NCI-H1694 (cell line): ENCODE measurements at places on chromosomes 5 and 9.

- no peak for DNase-seq
Measured at GRCh38 chr5:7930011-7930410, 61.1 kb downstream of the MTRR start.

- DNase-seq = no peak
Measured at GRCh38 chr9:135692410-135692809, 6.9 kb downstream of the SOHLH1 start.

GRCh38 chr5:16740811-16741392, 124.1 kb upstream of the RETREG1 start:
- no peak for DNase-seq

- no peak for DNase-seq
Measured at GRCh38 chr5:103434057-103434456, 128.5 kb downstream of the NUDT12 start.

- no peak for DNase-seq
Measured at GRCh38 chr5:72440207-72440638, 67.0 kb downstream of the ZNF366 start.

DNA sequence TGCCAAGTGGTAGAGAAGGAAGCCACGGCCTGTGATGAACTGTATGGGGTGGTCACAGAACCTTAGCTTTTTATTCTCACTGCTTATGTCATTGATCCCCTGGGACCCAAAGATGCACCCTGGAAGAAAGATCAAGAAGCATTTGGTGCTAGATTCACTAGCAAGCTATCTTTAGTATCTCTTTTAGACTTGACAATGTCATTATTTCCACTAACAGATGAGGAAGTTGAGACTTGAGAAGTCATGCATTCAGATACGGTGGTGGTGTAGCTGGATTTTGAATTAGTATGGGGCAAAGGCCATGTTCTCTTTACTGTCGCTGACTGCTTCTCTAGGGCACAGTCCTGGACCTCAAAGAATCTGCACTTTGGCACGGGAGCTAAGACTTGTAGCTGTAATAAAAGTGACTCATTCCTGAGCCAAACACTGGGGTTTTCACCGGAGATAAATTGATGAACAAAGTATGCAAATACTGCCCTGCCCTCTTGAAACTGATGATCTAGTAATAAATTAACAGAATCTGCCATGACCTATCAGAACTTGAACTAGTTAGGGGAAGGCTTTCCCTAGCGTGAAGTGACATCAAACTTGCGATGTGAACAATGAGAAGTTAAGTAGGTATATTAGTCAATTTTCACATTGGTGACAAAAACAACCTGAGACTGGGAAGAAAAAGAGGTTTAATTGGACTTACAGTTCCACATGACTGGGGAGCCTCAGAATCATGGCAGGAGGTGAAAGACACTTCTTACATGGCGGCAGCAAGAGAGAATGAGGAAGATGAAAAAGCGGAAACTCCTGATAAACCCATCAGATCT, 5.4 kb downstream of the GDA start:
- no peak for DNase-seq

DNA sequence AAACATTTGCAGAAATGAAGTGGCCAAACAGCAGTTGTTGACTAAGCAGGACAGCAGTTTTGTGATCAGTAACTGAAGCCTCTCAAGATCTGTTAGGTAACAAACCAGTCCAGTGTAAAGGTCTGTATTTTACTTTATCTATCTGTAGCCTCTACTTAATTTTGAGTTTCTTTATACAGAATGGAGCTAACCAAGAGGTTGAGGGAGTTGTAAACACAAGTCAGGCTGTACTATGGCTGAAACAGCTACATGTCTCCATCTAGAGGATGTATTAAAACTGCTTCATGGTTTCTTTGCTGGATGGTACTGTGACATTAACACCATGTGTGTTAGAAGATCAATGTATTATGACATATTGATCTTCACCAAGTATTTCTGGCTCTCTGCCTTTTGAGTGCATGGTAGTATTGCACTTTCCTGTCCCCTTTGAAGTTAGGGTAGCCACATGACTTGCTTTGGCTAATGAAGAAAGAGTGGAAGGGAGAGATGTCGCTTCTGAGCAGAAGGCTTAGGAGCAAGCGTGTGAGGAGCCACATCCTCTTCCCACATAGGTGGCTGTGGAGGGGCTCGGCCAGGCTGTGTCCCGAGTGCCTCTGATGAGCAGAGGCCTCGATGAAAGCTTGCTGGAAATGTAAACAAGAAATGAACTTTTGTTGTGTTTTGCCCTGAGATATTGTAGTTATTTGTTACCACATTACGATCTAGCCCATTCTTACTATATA, 105.6 kb upstream of the PCA3 start:
- no peak for DNase-seq

DNA sequence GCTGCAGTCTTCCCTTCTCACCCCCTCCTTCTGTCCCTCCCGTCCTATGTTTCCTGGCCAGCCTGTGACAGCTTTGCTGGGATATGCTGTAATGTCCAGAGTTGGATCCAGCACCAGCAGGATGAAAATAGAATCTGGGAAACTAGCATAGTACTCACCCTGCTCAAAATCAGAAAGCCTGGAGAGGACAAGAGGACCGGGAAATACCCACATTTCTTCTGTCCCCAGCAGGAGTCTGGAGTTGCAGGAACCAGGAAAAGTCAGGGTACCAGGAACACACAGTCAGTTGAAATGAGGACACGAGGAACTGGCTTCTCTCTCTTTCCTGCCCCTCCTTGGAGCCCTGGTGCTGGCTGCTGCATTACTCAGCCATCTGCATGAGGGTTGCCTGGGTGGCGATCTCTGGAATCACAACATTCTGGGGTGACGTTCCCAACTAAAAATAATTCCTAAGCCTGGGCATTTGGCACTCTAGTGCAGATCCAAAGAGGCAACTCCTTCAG, 59.6 kb upstream of the NFIL3 start:
- no peak for DNase-seq

GRCh38 chr5:169703813-169704212, 66.7 kb downstream of the DOCK2 start:
- no peak for DNase-seq

DNA sequence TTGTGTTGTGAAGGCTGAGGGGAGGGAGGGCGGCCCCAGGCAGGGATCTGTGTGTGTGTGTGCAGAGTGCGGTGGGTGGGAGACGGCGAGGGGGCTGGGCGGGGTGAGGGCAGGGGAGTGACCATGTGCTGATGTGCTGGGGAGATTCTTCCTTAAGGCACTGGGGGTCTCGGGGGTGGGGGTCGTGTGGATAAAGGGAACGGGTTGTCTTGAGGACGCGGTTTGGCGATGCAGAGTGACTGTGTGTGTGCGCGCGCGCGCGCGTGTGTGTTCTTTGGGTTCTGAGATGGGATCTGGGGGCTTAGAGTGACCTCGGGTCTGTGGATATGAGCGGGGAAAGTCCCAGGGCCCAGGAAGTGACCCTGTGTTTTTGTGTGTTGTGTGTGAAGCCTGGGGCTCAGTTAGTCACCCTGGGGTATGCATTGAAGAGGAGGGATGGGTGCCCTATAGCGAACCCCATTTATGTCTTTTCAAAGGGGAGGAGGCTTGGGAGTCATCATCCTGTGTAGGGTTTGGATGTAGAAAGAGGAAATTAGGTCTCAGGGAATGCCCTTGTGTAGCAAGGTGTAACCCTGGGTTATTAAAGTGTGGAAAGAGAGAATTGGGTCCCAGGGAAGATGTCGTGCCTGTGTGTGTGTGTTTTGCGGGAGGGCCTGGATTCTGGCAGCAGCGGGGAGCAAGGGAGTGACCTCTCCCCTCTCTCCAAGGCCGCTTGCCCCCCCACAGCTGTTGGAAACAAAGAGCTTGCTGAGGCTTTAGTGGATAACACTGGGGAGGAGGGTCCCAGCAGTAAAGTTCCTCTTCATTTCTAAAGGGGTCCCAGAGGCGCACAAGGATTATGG, 1.4 kb downstream of the TMEFF1 start:
- no peak for DNase-seq

DNA sequence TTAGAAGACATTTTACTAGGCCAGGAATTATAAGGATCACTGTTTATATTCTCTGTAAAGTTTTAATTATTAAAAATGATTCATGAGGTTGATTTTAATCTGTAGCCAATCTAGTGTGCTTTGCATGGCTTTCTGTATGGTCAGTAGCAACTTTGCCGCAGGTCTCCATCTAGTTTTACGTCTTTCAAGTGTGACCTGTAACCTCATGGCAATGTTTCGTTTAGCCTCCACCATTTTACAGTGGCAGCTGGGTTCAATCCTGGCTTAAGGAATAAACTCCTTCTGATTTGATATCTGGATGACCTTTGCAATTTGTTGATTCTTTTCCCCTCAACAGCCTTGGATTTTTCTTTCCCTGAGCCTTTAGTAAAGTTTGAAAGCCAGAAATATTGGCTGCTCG, 434.5 kb upstream of the CDH9 start:
- DNase-seq = no peak

DNA sequence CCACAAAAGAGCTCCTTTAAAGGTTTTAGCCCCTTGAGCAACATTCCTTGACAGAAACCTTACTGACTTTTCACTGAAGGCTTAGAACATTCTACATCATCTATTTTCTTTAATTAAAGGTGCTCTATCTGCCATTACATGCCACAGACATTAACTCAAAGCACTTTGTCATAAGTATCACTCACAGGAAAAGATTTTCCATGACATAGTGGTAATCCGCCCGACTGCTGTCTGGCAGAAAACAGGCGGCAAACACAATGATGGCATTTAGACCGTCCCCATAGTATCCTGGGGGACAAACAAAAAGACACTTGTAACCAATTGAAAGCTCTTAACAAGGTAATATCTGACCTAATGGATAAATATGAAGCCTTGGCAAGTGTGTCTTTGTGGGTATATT, 126.2 kb upstream of the PCA3 start:
- DNase-seq = no peak

DNA sequence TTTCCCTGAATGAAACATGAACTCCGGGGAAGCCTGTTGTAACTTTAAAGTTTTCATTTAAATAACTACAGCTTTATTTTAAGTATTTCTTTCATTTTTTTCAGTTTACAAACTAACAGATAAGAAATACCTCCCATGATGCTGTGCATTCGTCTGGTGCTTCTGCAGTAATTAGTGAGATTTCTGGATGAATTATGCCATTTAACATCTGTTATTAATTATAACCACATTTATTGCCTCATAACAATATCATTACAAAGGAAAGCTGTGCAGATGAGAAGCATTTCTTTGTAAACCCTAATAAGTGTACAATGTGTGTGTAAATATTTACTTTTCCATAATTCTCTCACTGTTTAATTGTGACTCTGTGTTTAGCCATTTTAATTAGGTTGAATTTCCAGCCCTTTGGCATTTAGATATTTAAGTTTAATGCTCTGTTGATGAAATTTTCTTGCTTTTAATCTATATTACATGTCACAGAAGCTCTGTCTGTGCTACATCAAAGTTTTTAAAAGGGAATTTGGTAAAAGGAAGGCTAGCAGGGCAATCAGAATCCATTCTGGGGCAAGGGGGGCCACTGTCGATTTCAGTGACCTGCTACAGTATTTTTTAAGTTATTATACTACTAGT, 418.0 kb downstream of the SPATA31D1 start:
- no peak for DNase-seq

- no peak for DNase-seq
Measured at GRCh38 chr5:43774881-43775399, 172.0 kb downstream of the NNT start.

- no peak for DNase-seq
Measured at GRCh38 chr9:88198341-88198807, 60.1 kb upstream of the SPATA31C2 start.

GRCh38 chr5:137441476-137441875, 57.6 kb downstream of the SPOCK1 start:
- no peak for DNase-seq

GRCh38 chr9:8904771-8905515, 1105.4 kb upstream of the DMAC1 start:
- no peak for DNase-seq
